ENCODE measurements at places on chromosomes 4 and X. TPM values are rescaled to one million over a fixed set of nuclear protein-coding genes. Genes with fewer than 3 reads are reported as not detected.

DNA sequence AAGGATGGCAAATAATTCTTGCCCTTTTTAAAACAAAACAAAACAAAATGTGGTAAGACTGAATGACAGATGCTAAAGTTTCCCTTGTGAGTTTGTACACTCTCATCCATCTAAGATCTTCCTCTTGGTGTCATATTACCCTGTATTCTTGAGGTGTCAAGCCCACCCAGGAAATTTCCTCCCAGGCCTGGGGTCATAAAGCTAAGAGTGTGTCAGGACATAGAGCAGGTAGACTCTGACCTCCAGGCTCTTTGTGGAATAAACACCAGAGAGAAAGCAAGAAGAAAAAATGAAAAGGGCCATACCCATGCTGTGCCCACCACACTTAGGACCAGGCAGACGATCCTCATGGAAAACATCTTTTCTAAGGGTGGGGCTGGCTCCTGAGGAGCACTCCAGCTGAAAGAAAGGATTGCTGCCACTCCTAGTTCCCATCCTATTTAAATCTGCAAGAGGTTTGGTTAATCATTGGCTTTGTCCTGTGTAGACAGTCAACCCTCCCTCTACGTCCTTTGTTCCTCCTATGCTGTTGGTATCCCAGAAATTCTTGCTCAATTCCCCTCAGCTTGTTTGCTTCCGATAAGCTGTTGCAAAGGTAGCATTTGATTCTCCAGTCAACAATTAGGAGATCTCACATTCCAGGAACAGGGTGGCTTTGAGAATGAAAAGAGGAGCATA, at the start of gene FGA:
Gene FGA (minus strand): TSS at position 414 of the 678 bp plus-strand sequence. CDS start 55 bp downstream, at position 359.
- DNase-seq = no peak

- DNase-seq = peak; percentile 32
Observed at GRCh38 chr4:153541456-153542096, 75.4 kb downstream of the TMEM131L start.

DNA sequence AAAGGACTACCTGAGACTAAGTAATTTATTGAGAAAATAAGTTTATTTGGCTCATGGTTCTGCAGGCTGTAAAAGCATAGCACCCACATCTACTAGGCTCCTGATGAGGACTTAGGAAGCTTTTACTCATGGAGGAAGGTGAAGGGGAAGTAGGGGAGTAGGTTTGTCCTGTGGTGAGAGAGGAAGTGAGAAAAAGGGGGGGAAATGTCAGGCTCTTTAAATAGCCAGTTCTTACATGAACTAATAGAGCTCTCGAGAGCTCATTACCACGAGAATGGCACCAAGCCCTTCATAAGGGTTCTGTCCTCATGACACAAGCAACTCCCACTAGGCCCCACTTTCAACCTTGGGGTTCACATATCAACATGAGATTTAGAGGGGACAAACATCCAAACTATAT, 125.5 kb upstream of the NRK start:
- DNase-seq = no peak

GRCh38 chr4:88185906-88186305, 27.5 kb upstream of the ABCG2 start:
- DNase-seq = no peak

Gene ADH1A
- not detected for total RNA-seq

GRCh38 chrX:70402721-70403120, 20.4 kb upstream of the GDPD2 start:
- DNase-seq = no peak

DNA sequence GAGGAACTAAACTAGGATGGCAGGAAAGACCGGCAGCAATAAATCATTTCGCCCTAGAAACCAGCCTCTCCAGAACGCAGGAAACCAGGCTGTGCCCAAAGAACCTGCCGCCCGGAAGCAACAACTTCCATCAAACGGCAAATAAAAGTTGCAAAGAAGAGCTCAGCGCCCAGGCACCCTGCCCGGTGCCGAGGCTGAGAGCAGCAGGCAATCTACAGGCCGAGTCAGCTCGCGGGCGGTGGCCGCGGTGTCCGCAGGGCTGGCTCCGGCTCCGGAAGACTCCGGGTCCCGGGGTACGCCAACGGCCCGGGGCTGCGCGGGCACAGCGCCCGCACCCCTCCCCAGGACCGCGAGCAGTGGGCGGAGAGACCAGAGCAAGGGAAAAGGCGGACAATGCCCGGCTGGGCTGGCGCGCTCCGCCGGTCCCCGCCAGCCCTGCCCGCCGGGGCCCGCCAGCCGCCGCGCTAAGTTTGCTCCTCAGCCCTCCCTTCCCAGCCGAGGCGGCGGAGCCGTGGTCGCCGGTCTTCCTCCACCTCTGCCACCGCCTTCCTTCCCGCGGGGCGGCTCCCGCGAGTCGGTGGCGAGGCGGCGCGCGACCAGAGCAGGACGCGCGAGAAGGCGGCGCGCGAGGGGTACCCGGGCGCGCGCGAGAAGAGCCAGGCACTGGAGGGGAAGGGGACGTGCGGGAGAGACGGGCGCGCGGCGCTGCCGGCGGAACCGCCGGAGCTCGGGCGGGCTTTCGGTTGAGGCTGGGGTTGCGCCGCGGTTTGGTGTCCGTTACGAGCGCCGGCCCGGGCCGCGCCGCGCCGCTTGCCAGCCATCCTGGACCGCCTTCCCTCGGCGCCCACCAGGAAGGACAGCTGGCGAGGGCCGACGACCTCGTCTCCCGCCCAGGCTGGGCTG, 733 bp downstream of the FRYL start:
- DNase-seq = peak; percentile 66

Gene IL21
- 138 TPM for total RNA-seq

- DNase-seq = no peak
Observed at GRCh38 chr4:73528171-73528570, 46.6 kb downstream of the AFM start.
